Activated CD8-positive, alpha-beta memory T cell treated with anti-CD3 and anti-CD28 coated beads for 1 hour (primary cell): ENCODE measurements at places on chromosomes 7 and 10.

GRCh38 chr7:26404189-26404996 is 112.7 kb downstream of the SNX10 start:
- no peak for DNase-seq

GRCh38 chr7:59079-60016 is 133.0 kb upstream of the FAM20C start:
- DNase-seq, result no peak

GRCh38 chr10:28281726-28282315 is 21.0 kb downstream of the MPP7 start:
- DNase-seq, result no peak

GRCh38 chr10:97468162-97468561 is 22.2 kb downstream of the ZDHHC16 start:
- DNase-seq, result no peak

DNA sequence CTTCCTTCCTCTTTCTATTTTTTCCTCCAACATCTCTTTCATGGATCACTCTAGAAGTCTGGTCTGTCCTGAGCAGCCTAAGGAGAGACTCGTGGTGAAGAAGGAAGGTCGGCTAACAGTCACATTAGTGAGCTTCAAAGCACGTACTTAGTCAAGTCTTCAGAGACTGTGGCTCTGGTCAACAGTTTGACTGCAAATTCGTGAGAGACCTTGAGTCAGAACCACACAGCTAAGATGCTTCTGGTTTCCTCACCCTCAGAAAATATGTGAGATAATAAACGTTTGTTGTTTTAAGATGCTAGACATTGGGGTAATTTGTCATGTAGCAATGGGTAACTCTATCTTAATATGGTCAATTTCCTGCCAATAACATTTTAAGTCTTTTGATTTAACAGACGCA is 126.2 kb upstream of the LRRN3 start:
- no peak for DNase-seq

DNA sequence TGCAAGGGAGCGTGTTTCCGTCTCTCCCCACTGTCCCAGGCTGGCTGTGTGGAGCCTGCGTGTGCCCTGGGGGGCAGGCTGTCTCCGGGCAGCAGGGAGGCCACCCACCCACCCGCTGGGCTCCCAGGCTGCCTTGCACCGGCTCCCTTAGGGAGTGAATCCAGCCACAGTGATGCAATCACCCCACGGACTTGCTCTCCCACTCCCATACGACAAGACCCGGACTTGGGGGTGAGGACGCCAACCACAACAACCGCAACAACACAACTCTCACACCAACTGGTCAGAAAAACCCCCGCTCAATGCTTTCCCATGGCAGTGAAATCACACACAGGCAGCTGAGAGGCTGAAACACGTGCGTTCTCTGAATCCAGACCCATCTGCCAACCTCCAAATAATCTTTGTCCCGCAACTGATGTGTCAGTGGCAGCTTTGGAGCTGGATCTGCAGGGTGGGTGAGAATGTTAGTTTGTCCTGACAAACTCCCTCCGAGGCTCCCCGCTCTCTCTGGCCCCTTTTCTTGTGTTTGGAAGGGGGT is 62.7 kb upstream of the DDC start:
- no peak for DNase-seq

GRCh38 chr10:131246775-131247174 is 64.7 kb downstream of the TCERG1L start:
- no peak for DNase-seq

DNA sequence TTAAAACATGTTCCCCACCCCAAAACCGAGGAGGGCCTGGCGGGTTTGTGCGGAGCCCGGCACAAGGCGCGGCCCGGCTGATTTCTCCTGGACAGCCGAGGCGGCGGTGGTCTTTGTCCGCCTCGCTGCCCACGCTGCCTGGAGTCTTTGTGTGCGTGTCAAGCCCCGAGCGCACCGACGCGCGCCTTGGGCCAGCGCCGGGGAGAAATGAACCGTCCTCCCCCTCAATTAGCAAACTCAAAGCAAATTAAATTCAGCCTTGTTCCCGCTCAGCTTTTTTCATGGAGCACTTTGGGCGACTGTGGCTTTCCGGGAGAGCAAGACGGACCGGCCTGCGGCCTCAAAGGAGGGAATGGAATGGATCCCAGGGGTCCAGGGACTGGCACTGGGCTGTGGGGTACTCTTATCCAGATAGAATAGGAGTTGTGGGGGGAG is 4.1 kb downstream of the EMX2 start:
- DNase-seq, result no peak
